ENCODE measurements at places on chromosomes 11 and 22.
A peak's percentile ranks its signal among the peaks of the same experiment; 100 is the strongest.

DNA sequence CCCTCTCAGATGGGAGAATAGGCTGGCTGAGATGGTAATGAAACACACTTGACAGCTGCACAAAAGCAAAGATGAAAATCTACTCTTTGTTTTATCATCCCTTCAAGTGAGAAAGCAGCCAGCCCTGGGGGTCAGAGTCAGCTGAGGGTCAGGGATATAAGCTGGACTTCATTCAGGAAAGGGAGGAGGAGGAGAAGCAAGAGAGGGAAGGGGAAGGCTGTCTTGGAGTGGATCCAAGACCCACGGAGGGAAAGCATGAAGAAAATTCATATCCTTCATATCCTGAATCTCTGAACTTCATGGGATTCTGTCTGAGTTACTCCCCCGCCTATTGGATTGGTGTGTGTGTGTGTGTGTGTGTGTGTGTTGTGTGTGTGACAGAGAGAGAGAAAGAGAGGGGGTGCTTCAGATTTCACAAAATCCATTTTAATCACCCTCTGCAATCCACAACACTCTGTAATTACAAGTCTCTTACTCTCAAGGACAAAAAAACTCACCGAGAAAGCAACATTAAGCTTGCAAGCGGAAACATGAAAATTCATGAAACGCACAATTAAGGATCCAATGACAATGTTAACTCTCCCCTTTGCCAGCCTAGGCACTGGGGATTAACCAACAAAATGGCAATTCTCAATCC is 327.7 kb downstream of the TENM4 start:
- no peak for DNase-seq

- DNase-seq = no peak
Observed at GRCh38 chr11:78099666-78100065, 20.0 kb upstream of the NDUFC2 start.

GRCh38 chr11:78347956-78348355 is 69.7 kb downstream of the GAB2 start:
- no peak for DNase-seq

- DNase-seq = peak; percentile 77
Observed at GRCh38 chr11:2204361-2205213, 33.0 kb upstream of the TH start.

DNA sequence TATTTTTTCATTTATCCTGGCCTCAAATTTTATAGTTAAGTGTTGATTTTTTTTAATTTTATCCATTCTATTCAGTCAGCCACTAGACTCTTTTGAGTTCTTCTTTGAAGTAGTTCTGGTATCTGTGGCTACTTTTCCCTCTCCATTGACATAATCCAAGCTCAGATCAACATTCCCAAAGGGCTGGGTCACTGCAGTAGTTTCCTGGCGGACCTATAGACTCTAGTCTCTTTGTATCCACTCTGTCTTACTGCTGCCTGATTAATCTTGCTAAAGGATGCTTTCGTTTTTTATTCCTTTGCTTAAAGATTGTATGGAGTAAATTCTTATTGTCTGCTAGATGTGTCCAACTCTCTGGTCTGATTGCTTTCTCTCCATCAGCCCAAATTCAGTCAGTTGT is 87.6 kb downstream of the UVRAG start:
- no peak for DNase-seq

DNA sequence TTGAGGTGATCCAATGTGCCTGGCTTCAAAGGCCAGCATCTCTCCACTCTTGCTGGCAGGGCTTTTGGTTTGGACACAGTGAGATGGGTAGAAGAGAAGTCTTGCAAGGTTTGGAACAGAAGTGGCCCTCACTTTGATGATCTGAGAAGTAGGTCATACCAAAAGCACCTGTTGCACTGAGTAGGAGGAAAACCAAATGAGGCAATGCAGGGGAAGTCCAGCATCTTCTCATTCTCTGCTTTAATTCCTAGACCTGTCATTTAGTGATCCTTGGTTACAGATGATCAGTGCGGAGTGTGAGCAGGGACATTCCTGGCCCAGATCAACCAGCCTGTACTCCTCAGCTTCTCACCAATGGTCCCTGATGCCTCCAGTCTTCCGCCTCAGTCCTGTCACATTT is 990.5 kb downstream of the OPCML start:
- no peak for DNase-seq

GRCh38 chr11:68685656-68686380 is 1.5 kb downstream of the GAL start:
- DNase-seq = no peak

DNA sequence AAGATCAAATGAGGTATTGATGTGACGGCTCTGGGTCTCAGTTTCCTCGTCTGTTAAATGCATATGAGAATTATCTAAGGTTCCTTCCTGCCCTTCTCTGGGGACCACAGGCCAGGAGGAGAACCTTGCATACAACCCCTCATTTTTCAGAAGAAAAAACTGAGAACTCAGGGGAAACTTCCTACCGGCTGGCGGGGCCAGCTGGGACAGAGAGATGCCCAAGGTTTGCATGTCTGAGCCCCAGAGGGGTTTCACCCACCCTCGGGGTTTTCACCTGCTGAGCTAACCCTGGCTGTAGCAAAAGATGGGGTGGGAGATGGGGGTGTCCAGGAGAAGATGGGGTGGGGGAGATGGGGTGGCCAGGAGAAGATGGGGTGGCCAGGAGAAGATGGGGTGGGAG is 4.3 kb downstream of the TNFRSF13C start:
- DNase-seq = no peak

- no peak for DNase-seq
Observed at GRCh38 chr11:111676878-111677585, 74.8 kb downstream of the SIK2 start.

DNA sequence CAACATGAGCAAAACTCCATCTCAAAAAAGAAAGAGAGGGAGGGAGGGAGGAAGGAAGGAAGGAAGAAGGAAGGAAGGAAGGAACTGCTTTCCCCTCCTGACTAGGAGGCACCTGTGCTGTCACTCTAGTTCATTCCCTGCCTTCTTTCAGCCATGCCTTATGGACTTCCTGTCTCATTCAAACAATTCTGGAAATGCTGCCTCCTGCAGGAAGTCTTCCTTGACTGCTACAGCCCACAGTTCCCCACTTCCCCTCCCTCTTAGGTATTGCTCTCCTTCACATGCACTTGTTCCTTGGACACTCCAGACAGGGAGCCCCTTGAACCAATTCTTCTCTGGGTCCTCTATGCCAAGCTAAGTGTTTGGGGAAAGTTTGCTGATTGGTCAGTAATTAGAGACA is 31.6 kb upstream of the WNT11 start:
- no peak for DNase-seq

DNA sequence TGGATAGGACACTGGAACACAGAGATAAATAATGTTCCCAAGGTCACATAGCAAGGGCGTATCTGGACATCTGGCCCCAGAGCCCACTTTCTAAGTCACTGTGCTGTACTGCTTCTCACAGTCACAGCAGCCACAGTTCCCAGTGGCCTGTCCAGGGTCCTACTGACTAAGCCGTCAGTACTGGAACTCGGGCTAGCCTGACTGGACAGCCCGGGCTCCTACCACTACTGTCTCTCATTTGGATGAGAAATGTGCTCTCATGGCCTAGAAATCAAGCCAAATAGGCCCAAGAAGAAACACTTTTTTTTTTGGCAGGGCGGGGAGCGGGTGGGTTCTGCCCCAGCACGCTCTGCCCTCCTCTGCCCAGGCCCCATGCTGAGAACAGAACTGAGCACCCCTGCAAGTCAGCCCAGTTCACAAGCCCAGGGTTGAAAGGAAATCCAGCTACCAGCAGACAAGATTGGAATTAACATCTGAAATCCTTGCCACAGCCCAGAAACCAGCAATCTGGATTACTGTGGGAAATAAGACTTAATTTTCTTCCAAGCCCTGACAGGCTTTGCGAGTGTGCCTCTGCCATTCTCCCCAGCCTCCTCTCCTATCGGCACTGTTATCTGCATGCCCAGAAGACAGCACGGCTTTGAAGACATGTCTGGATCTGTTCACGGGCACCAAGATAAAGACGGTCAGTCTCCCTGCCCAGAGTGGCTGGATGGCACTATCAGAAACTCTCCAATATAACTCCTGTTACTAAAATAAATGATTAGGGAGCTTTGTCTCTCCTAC is 182.9 kb upstream of the NCAM1 start:
- DNase-seq = no peak

DNA sequence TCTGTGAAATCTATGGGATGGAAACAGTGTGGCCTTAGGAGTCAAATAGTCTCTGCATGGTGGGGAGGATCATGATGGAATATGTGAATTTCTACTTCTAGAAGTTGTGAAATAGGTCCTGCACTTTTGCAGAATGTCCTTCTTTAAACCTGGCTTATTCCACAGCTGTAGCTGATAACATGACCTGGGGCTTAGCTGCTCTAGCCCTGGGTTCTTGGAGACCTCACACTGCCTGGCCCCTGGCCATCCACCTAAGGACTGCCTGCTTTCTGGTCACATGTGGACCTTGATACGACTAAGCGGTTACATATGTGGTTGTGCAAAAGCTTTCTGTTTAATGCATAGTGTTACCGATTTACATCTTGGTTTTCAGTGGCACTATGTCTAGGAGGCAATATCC is 88.2 kb downstream of the SWAP70 start:
- DNase-seq = no peak

GRCh38 chr11:2794046-2794967 is 91.3 kb downstream of the CDKN1C start:
- DNase-seq = peak; percentile 78

DNA sequence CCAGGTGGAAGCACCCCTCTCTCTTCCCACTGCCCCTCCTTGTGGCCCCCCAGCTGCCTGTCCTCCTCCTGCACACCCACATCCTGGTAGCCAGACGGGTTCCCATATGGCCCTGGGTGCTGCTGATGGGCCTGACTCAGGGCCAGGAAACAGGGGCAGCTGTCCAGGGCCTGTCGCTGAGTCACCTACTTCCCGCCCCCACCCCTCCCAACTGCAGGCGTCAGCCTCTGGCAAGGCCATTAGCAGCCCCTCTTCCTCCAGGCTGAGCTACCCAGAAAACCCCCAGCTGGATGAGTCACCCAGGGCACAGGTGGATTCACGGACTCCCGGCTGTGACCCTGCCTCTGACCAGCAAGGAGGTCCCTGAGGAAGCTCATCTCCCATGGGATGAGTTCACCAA is 6.9 kb upstream of the GAL start:
- DNase-seq = no peak

- no peak for DNase-seq
Observed at GRCh38 chr22:43476341-43476740, 64.5 kb downstream of the MPPED1 start.

DNA sequence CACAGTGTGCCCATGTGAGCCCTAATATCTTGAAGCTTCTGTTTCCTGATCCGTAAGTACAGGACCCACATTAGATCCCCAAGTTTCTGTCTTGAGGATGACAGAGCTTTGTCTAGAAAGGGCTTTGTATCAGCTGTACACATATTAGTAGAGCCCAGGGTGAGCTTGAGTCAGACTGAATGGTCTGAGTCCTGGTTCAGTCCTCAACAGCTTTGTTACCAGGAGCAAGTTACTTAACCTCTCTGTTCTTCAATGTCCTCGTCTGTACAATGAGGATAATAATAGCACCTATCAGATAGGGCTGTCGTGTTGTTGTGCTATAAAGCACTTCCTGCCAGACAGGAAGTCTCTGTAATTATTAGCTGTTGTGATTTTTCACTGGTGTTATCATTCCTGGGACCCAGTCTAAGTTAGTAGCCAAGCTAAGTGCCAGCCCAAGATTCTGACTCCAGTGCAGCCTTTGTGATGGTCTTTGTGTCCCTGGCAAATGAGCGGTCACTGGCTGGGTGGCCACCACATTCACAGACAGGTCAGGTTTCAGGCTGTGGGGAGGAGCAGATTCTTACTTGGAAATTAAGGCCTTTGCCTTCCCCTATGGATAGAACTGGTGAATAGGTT is 6.8 kb downstream of the TOM1 start:
- DNase-seq = peak; percentile 10

DNA sequence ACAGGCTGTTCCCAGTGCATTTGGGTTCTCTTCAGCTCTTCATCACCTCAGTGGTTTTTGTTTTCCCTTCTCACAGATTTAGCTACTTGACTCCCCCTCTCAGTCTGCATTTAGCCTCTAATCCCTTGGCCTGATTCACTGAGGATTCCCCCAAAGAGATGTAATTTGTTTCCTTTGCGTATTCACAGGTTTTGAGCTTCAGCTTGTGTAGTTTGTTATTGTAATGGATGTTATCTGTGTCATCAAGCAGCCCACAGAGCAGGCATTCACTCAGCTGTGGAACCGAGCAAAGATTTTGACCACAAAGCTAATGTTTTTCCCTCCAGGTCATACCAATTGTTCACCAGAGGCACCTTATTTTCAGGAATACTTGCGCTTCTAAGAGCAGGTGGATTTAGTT is 6.4 kb upstream of the ME3 start:
- DNase-seq = no peak

DNA sequence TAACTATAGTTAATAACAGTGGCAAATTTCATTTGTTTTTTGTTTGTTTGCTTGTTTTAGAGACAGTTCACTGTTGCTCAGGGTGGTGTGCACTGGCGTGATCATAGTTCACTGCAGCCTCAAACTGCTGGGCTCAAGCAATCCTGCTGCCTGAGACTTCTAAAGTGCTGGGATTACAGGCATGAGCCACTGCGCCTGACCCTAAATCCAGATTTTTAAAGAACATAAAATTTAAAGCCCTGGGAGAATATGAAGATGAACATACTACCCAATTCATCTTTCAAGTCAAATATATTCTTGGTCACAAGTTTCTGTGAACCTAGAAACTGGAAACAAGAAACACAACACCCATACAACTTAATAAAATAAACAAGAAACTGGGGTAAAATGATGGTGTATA is 28.1 kb downstream of the RRAS2 start:
- DNase-seq = no peak

Measured in osteocyte (in vitro differentiated cells).